A172 (cell line): ENCODE measurements at places on chromosomes 2 and 18. TPM values are rescaled to one million over a fixed set of nuclear protein-coding genes. Genes with fewer than 3 reads are reported as not detected.

SUPT7L gene
- 29.4 and 32.7 TPM in 2 replicates for total RNA-seq

IL1RL1 gene
- total RNA-seq, result 0.02 TPM in 1 of 2 replicates, not detected in the other

CFAP53 gene
- total RNA-seq, result 0.24 and 0.86 TPM in 2 replicates

DNA sequence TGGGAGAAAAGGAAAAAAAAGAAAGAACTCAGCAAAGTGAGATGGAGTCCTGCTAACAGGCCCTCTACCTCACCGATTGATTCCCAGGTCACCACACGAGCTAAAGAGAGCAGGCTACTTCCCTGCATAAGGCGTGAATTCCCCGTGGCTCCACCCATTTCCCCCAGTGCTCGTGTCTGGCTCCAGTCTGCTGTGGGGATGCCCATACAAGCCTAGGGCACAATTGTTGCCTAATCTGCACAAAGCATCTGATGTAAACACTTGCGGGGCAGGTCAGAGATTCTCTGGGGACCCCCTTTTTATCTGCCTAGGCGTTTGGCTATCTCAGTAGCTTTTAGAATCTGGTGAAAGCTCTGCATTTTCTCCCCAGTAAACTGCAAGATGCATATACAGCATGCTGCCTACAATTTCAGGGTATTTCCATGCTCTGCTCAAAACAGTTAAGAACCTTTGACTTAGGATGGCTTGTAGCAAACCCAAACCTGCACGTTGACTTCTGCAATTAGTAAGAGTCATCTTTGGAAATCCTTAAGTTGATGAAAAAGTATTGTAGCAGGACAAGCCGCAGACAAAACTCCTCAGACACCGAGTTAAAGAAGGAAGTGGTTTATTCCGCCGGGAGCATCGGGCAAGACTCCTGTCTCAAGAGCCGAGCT is 34.8 kb downstream of the MYO3B start:
- no peak for DNase-seq

DNA sequence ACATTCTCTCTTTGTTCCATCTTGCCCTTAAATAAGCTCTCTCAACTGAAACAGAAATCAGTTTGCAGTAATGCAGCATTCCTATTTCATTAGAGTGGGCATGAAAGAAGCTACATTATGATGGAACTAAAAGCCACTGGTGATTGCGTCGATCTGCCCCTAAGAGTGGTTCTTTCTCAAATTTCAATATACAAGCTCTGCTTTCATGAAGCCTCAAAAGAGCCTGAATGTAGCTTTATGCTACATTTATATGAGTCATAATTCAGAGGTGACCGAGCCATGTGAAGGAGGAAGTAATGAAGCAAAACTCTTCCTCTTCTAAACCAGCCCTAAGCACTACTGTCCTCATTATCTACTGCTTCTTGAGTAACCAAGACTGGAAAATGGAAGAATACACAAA is 64.8 kb upstream of the CYTIP start:
- DNase-seq, result no peak

DNA sequence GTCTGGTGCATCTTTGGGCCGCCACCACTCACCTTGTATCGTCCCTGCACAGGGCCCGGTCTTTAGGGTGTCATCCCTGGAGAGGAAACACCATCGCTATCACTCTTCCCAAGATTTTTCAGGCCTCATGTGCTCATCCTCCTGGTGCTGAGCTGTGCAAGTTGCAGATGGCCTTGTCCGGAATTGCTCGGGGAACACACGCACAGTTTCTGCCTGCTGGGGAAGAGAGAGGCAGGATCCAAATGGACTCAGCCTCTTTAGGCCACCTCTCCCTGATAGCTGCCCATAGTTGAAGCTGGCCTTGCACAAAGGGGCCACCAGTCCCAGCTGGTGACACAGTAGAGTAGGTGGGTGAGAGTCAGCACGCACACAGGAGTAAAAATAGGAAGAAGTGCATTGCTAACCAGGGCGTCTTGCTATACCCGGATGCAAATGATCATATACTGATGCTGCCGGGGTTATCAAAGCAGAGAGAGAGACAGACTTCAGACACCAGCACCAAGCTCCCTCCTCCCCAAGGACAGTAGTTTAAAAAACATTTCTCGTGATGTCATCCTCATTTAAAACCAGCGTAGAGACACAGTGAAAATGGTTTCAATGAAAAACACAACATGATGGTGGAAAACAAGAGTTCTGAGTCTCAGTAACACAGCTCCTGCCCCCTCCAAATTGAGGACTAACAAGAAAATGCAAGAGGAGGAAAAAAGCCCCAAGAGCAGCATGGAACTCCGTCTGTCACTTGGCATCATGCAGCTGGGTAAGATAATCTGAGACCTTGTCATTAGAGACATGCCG is 147.5 kb upstream of the NCK2 start:
- no peak for DNase-seq

DNA sequence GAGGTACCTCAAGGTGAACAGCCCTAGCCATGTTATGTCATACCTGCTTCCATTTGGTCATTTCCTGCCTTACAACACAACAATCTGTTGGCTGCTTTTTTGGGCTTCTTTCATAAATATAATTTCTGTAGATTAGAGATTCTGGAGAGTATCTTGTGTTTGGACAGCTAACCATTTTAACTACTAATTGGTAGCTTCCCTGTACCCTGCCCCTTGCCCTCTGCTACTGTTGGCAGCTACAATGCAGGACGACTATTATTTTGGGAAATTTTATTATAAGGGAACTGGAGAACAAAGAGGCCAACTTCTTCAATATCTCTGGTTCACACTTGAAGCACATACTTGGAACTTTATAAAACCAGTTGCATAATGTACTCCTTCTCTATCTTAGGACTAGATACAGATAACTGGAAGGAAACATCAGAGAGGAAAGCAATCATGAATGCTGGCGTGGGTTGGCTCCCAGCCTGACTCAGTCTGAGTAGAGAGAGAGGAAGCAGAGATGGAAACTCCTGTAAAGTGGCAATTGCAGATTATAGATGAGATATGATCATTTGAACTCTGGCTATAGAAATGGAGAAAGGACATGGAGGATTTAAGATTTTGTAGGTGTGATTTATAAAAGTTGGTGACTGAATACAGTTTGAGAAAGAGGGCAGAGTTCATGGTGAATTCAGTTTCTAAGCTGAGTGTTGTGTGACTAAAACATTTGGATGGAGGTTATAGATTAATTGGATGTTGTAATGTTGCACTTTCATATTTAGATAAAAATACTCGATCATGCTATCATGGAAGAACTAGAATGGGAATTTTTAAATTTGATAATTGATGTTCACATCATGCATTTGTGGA is 74.5 kb downstream of the MDH1 start:
- DNase-seq, result no peak
